ENCODE measurements at places on chromosomes 7 and 10. TPM values are rescaled to one million over a fixed set of nuclear protein-coding genes. Genes with fewer than 3 reads are reported as not detected.

GRCh38 chr10:65348637-65349036 is 1577.2 kb upstream of the LRRTM3 start:
- no peaks in the 10 kb centered on the region for H3K4me1 ChIP-seq
- no peak for DNase-seq
- no peak overlapping the region for H3K4me3 ChIP-seq

GRCh38 chr10:132657127-132657706 is 119.6 kb downstream of the INPP5A start:
- no peak for DNase-seq
- peaks cover 16% of the 10 kb centered on the region for H3K4me1 ChIP-seq
- H3K27ac ChIP-seq: no peak overlapping the region
- no peaks in the 10 kb centered on the region for H3K27me3 ChIP-seq
- no peak overlapping the region for H3K4me3 ChIP-seq

DNA sequence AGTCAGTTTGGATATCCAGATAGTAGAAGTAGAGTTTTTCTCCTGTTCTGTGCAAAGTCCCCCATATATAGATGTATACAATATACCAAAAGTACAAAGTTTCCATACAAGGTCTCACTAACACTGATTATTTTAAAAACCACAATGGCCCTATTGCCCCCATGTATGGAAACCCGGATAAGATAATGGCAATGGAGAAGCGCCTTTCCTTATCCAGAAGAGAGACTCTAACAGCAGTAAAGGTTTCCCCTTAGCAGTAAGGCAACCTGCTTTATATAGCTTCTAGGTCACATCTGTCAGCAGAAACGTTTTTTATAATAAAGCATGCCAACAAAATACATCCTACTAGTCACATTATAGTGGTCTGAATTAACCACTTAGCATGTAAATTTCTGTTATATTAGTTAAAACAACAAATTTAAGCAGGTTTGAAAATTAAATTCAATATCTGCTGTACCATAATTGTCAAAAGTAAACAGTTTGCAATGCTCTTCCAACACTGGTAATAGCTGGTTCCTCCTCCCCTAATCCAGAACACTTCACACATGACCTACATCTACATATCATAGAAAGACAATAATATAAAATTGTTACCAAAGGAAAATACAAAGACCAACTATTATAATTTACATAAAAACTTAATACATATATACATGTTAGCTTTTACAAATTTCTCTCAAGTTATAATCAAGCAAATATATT is 22.4 kb downstream of the USP6NL start:
- H3K4me1 ChIP-seq: peaks cover 20% of the 10 kb centered on the region
- no peak overlapping the region for H3K4me3 ChIP-seq
- no peak overlapping the region for H3K27ac ChIP-seq
- no peaks in the 10 kb centered on the region for H3K27me3 ChIP-seq
- DNase-seq: no peak

DNA sequence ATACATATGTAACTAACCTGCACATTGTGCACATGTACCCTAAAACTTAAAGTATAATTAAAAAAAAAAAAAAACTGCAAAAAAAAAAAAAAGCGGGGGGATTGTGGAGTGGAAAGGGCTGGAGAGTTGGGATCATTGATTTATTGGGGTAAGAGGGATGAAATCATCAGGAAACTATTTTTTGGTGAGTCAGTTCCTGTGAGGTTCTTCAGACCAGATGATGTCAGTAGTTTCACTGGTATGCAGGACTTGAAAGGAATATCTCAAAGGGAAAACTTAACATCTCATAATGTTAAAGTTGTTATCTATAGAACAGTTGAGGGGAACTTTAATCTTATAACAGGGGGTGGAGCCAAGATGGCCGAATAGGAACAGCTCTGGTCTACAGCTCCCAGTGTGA is 32.6 kb upstream of the TECTB start:
- H3K27me3 ChIP-seq: no peaks in the 10 kb centered on the region
- no peak overlapping the region for H3K27ac ChIP-seq
- H3K4me1 ChIP-seq: no peaks in the 10 kb centered on the region
- H3K4me3 ChIP-seq: no peak overlapping the region
- no peaks in the 10 kb centered on the region for H3K36me3 ChIP-seq
- no peak for DNase-seq

- peaks cover 83% of the 10 kb centered on the region for H3K27me3 ChIP-seq
- no peak for DNase-seq
- H3K4me3 ChIP-seq: no peak overlapping the region
- no peaks in the 10 kb centered on the region for H3K36me3 ChIP-seq
Measured at GRCh38 chr7:157990881-157991250, 596.8 kb downstream of the PTPRN2 start.

- no peak overlapping the region for H3K4me3 ChIP-seq
- H3K27me3 ChIP-seq: no peaks in the 10 kb centered on the region
- peaks cover under 1% of the 10 kb centered on the region for H3K36me3 ChIP-seq
Measured at GRCh38 chr7:69919426-69920111, 321.3 kb downstream of the AUTS2 start.

- H3K36me3 ChIP-seq: peaks cover under 1% of the 10 kb centered on the region
- no peak overlapping the region for H3K4me3 ChIP-seq
- H3K27ac ChIP-seq: no peak overlapping the region
- no peak for DNase-seq
- no peaks in the 10 kb centered on the region for H3K27me3 ChIP-seq
Measured at GRCh38 chr7:37493123-37493522, 44.5 kb upstream of the ELMO1 start.

- peaks cover 50% of the 10 kb centered on the region for H3K4me1 ChIP-seq
- H3K27ac ChIP-seq: no peak overlapping the region
- no peak overlapping the region for H3K4me3 ChIP-seq
- DNase-seq: no peak
Measured at GRCh38 chr10:898141-898540, 33.4 kb downstream of the LARP4B start.

GRCh38 chr10:49594594-49594993 is 15.5 kb upstream of the SLC18A3 start:
- no peak for DNase-seq
- peaks cover 72% of the 10 kb centered on the region for H3K27me3 ChIP-seq
- H3K4me3 ChIP-seq: no peak overlapping the region
- no peak overlapping the region for H3K27ac ChIP-seq

GRCh38 chr10:82213784-82214183 is 338.8 kb downstream of the NRG3 start:
- H3K27ac ChIP-seq: no peak overlapping the region
- no peaks in the 10 kb centered on the region for H3K27me3 ChIP-seq
- no peaks in the 10 kb centered on the region for H3K36me3 ChIP-seq

DNA sequence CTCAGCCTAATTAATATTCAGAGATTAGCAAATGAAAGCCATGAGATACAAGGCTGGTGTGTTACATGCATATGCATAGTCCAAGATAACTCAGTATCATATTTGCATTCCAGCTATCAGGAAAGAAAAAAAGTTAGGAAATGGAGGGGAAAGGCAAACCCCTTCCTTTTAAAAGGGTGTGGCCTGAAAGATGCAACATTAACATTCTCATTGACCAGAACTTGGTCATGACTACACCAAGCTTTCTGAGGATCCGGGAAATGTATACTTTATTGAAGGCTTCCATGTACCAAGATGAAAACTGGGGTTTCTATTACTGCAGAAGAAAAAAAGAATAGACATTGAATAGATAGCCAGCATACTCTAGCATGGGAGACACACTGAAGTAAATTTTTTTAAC is 96.5 kb downstream of the IPMK start:
- no peaks in the 10 kb centered on the region for H3K4me1 ChIP-seq
- no peak overlapping the region for H3K4me3 ChIP-seq
- no peak overlapping the region for H3K27ac ChIP-seq
- H3K27me3 ChIP-seq: peaks cover 6% of the 10 kb centered on the region

DNA sequence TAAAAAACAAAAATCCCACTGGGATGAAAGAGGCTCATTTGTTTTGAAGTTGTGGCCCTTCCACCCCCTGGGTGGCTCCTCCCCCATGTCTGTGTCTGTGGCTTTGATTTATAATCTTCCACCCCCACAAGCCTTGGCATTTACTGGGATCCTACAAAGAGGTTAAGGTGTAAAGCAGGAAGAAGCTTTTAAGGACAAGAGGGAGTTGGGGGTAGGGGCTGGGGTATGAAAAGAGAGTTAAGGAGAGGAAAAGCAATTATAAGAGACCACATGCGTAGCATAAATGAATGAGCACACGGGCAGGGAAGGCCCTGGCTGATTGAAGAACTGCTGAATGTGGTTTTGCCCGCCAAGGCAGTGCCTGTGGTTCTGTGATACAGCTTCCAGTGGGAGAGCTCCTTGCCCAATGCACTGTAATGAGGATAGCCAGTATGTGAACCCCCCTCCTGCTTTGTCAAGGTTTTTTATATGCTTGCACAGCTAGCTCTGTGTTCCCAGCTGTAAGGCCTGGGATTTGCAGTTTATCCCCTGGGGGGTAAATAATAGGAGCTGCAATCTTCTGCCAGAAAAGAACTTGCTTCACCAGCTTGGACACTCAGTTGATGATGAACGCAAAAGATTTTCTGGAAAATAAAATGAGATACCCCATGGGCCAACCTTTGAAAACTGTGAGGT is 34.7 kb upstream of the KMT2E start:
- H3K27me3 ChIP-seq: no peaks in the 10 kb centered on the region
- H3K27ac ChIP-seq: peak overlapping the region; percentile 98
- peaks cover 78% of the 10 kb centered on the region for H3K4me1 ChIP-seq
- no peak overlapping the region for H3K4me3 ChIP-seq
- no peaks in the 10 kb centered on the region for H3K36me3 ChIP-seq

- H3K36me3 ChIP-seq: peaks cover 26% of the 10 kb centered on the region
- no peak overlapping the region for H3K4me3 ChIP-seq
- peaks cover 16% of the 10 kb centered on the region for H3K4me1 ChIP-seq
- H3K27me3 ChIP-seq: no peaks in the 10 kb centered on the region
- no peak for DNase-seq
Measured at GRCh38 chr10:122516734-122517133, 43.8 kb upstream of the DMBT1 start.

DNA sequence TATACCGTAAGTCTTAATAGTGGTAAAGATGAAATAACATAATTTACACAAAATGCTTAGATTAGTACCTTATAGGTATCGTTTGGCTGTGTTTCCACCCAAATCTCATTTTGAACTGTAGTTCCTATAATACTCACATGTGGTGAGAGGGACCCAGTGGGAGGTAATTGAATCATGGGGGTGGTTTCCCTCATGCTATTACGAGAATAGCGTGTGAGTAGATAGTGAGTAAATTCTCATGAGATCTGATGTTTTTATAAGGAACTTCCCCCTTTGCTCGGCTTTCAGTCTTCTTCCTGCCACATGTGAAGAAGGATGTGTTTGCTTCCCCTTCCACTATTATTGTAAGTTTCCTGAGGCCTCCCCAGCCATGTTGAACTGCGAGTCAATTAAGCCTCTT is 426.3 kb upstream of the POT1 start:
- no peak overlapping the region for H3K4me3 ChIP-seq
- no peak for DNase-seq
- H3K27me3 ChIP-seq: no peaks in the 10 kb centered on the region

- H3K4me1 ChIP-seq: no peaks in the 10 kb centered on the region
- no peak overlapping the region for H3K27ac ChIP-seq
- no peak overlapping the region for H3K4me3 ChIP-seq
- DNase-seq: no peak
Measured at GRCh38 chr10:85148693-85149640, 820.6 kb downstream of the CCSER2 start.

DNA sequence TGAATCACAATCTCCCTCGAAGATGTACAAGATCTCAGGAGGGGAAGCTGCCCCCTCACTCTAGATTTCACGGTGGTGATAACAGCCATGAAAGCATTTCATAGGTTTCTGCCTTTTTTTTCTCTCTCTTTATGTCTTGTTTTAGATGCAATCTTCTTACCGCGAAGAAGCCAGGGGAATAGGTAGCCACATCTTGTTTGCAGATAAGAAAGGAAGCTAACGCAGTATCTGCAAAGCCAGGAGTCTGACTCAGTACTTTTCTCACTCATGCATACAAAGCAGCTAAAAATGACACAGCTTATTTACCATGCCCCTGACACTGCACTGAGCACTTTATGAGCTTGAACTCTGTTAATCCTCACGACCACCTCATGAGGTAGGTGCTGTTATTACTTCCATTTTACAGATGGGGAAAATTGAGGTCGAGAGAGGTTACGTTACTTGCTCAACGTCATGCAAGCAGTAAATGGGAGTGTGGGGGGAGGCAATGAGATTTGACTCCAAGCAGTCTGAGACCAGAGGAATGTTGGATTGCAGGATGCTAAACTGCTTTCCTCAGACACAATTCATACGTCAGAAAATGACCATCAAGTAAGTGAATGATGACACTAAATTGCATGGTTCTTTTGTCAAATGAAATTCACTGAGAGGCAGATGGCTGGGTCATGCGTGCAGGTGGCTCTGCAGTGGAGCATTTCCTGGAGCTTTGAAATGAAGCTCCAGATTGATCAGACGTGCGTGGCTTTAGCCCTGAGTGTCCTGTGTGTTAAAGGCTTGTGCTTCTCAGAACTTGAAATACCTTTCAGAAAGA is 3.3 kb downstream of the MAP3K8 start:
- H3K4me3 ChIP-seq: peak overlapping the region; percentile 91
- H3K27me3 ChIP-seq: no peaks in the 10 kb centered on the region
- H3K36me3 ChIP-seq: peaks cover 23% of the 10 kb centered on the region
- H3K27ac ChIP-seq: peak overlapping the region; percentile 99
- peaks cover 96% of the 10 kb centered on the region for H3K4me1 ChIP-seq

- H3K4me1 ChIP-seq: peaks cover 100% of the 10 kb centered on the region
- no peak overlapping the region for H3K4me3 ChIP-seq
- no peaks in the 10 kb centered on the region for H3K27me3 ChIP-seq
- peak overlapping the region; percentile 91 for H3K27ac ChIP-seq
- H3K36me3 ChIP-seq: peaks cover 3% of the 10 kb centered on the region
Measured at GRCh38 chr10:102629661-102630614, 14.3 kb upstream of the TRIM8 start.

DNA sequence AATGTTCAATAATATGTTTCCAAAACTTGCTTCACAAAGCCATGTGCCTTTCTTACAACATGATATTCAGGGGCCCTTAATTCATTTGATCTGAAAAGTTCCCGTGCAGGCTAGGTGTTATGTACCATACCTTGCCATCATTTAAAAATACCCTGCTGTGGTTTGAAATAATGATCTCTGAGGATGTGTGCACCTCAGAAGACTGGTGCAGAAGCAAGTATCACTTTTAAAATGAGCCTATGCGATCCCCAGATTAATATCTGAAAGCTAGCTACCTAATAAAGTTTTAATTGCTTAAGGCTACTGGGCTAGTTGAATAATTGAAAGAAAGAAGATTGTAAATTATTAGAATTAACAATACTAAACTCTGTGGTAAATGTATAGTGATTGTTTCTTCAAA is 262.4 kb downstream of the CDK14 start:
- peaks cover 9% of the 10 kb centered on the region for H3K4me1 ChIP-seq
- H3K27me3 ChIP-seq: no peaks in the 10 kb centered on the region
- no peak for DNase-seq
- no peak overlapping the region for H3K27ac ChIP-seq

GRCh38 chr10:69055241-69055640 is 32.7 kb upstream of the SRGN start:
- no peak for DNase-seq
- no peak overlapping the region for H3K4me3 ChIP-seq
- no peaks in the 10 kb centered on the region for H3K27me3 ChIP-seq
- peaks cover 32% of the 10 kb centered on the region for H3K4me1 ChIP-seq

HK1 gene
- total RNA-seq: 219 TPM

ADCYAP1R1 gene
- 2.5 TPM for total RNA-seq

OGDHL gene
- total RNA-seq: 4.5 TPM

CTAGE4 gene
- total RNA-seq: 0.16 TPM

RBP4 gene
- 1.1 TPM for total RNA-seq

AGBL3 gene
- total RNA-seq: 1.5 TPM

SPACDR gene
- 0.88 TPM for total RNA-seq

CLDN3 gene
- not detected for total RNA-seq

METTL2B gene
- total RNA-seq: 19.5 TPM
